Suppressor macrophage (primary cell): ENCODE measurements at places on chromosomes 2 and 18.

DNA sequence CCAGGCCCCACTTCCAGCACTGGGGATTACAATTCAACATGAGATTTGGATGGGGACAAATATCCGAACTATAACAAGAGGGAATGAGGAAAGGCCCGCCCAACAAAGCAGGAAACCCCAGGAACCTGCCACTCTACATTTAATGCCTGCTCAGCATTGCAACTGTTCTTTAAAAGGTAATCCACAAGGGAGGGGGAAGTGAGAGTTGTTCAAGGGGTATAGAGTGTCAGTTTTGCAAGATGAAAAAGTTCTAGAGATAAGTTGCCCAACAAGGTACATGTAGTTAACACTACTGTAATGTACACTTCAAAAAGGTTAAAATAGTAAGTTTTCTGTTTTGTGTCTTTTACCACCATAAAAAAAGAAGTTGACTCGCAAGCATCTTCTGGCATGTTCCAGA lies 137.6 kb downstream of the MBD2 start:
- no peak for DNase-seq

GRCh38 chr2:120243211-120243610 lies 9.4 kb upstream of the RALB start:
- peak; percentile 78 for DNase-seq

- no peak for DNase-seq
Measured at GRCh38 chr2:33236482-33237385, 239.7 kb upstream of the RASGRP3 start.

DNA sequence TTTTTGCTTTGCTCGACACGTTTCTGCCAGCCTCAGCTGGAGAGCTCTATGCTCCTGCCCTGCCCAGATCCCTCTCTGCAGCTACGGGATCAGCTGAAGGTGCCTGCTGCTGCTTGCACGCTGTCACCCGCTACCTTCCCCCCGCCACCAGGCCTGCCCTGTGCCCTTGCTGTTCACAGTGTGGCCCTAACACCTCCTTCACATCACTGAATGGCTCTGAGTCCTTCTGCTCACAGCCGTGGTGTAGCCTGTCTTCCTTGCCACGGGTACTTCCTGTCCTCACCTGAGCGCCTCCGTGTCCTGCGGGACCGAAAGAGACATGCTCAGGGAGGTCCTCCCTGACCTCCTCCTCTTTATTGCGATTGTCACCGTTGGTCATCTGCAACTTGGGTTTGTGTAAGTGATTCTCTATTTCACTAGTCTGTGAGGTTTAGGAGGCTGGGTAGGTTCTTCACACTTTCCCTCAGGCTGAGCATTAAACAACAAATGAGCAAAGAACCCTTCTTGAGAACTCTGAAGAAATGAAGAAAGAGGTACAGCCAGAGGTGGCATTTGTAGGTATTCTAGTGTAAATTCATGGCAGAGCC lies 127.5 kb downstream of the NCK2 start:
- no peak for DNase-seq

- DNase-seq, result no peak
Measured at GRCh38 chr2:19207452-19207851, 151.0 kb downstream of the OSR1 start.
